EH (cell line): ENCODE measurements at places on chromosomes 5 and 9.

DNA sequence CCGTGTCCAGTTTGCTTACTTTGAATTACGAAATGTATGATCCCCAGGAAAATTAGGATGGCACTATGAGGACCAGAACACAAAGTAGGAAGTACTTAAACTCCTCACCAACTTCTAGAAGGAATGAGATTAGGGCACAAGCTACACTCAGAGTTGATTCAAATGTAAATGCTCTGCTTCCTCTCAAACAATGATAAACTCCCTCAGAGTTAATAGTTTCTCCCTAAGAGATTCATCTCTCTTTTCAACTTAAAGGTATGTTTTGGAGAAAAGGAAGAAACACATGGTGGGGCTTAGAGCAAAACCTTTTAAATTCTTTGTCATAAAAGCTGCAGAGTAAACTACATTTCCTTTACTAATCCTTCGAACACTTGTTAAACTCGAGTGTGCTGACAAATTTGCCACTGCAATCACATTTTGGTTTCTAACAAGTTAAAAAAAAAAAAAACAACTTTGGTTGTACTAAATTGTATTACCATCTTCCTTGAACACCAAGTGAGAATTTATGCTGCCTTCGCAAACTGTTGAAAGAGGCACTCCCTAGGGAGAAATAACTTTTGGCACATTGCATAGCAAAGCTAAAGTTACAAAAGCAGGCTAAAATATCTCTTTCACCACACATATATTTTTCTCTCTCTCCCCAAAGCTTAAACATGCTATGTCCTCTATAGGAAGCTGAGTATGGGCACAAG lies 66.6 kb downstream of the DENND1A start:
- no peak for DNase-seq

DNA sequence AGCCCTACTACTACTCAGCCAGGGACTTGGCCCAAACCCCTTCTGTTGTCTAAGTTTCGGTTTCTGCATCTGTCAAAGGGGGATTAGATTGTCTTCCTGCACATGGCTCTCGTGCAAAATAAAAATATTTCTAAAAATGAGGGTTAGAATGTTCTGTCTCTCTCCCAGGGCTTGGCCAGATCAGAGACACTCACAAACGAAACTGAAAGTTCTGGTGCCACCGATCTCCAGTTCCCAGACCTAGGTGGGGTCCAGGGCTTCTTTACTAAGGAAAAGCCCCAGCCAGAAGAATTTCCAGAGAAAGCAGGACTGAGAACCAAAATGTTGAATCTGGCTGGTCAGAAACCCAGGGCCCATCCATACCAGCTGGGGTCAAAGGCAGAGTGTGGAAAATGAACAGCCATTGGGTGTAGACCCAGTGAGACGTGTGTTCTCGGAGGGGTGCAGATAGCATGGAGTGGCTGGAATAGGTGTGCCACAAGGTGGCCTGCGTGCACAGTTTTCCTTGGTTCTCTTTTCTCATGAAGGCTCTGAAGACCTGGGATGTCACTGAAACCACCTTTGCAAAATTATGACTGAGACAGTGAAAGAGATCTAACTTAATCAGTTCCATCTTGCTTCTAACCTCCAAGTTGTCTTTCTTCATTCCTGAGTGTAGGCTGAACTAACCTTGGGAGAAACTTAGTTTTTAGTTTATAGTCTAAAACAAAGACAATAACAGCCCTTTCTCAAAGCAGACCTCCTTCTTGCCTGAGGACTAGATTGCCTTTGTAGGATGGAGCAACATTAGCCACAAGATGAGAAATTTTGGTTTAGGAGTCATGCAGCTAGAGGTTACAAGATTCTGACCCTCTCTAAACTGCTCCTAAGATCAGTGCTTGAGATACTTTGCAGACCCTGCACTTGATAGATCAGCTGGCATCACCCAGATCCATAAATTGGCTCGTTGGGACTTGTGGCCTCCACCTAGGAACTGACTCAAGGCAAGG lies 2.3 kb upstream of the SLC23A1 start:
- DNase-seq: peak; percentile 34

DNA sequence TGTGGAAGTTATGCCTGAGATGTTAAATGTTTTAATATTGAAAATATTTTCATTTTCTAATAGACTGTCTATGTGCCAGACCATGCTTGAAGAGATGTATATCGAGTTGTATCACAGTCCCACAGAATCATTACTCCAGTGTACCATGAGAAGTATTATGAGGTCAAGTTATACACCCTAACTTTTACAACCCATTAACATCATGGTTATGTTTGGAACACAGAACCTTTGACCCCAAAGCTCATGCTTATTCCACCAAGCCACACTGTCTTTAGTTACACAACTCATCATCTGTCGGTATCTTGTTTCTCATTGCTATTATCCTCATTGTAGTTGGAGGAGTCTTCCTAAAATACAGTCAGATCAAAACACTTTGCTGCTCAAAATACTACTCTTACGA lies 248.0 kb downstream of the KCTD16 start:
- DNase-seq: no peak

- peak; percentile 50 for DNase-seq
These were observed 187.8 kb downstream of the NXNL2 start for GRCh38 chr9:88722753-88723152.

DNA sequence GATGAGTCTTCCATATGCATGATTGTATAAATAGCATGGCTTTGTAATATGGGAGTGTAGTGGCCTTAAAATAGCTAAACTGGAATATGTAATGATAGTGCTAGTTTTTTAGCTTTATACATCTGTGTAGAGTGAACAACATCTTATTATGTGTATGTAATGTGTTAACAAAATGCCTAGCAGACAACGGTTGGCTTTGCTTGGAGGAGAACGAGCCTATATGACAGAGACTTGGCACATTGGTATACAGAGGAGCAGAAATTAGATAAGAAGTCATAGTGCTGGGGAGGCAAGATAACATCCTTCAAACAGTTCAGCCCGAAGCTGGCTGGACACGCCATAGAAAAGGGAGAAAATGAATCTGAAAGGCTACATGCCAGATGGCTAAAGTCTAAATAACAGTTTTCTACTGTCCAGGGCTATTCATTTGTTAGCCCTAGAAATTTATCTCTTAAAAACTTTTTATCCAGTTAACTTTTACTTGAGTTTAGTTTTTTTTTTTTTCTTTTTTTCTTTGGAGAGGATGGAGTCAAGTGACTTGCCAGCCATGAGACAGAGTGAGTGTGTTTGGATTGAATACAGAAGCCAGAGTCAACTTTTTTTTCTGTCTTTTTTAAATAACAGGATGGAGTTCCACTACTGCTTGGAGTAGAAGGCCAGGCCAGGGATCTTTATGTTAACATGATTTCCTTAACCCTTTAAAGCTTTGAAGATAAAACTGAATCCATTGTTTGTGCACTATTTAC lies 214.4 kb upstream of the ACTBL2 start:
- no peak for DNase-seq

DNA sequence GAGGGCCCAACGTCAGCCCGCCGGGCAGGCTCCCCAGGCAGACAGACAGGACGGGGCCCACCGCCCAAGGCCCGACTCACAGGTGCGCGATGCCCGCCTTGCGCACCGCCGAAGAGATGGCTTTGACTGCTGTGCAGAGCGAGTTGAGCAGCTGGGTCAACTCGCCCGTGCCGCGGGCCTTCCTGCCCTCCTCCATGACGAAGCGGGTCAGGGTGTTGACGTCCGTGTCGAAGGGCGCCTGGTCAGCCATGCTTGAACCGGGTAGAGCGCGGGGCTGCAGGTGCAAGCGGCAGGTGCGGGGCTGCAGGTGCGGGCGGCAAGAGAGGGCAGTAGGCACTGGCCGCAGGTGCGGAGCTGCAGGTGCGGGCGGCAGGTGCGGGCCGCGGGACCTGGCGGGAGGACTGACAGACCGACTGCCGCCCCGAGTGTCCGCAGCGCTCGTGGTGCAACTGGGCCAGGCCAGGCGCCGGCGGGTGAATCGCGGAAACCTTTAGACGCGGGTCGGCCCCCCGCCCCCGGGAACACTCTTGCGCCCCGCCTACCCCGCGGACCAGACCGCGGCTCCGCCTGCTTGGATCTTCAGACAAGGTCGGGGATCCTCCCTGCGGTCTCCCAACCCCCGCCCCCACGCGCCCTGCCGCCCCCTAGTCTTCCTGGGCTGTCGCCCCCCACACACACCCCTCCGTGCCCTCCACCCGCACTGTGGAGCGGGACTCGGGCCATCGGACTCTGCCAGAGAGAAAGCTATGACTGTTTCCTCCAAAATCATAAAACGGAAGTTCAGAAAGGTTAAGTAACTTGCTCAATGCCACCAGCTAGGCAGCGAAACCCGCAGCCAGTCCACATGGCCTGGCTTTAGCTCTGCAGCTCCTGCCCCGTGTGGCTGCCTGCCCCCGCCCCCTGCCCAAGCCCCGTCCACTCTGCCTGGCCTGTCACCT lies at the start of gene FBP1:
Gene FBP1, minus strand, starts transcription at position 458 of the 938 bp plus-strand sequence. Its CDS starts 208 bp downstream, at position 250.
- peak; percentile 23 for DNase-seq

GRCh38 chr5:137502632-137503031 lies 3.5 kb upstream of the SPOCK1 start:
- DNase-seq: no peak

- DNase-seq: no peak
These were observed 15.6 kb downstream of the PRDM6 start for GRCh38 chr5:123104607-123105006.

DNA sequence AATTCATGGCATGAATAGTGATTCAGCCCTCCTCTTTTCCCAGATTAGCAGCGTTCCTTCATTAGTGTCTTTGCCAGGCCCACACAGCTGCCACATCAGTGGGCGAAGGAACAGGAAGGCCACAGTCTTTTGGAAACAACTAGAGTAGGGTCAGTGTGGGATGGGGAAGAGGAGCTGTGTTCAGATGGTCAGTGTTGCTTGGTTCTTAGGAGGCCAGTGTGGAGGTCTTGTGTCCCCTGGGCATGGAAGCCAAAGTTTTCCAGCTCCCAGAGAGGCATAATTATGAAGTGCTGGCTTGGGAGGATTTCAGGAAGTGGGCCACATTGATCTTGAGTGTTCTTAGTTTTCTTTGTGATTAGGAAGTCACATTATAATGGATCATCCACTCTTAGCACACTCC lies 269.6 kb downstream of the PSAT1 start:
- DNase-seq: peak; percentile 17

GRCh38 chr5:84285641-84286637 lies 98.7 kb downstream of the EDIL3 start:
- no peak for DNase-seq

DNA sequence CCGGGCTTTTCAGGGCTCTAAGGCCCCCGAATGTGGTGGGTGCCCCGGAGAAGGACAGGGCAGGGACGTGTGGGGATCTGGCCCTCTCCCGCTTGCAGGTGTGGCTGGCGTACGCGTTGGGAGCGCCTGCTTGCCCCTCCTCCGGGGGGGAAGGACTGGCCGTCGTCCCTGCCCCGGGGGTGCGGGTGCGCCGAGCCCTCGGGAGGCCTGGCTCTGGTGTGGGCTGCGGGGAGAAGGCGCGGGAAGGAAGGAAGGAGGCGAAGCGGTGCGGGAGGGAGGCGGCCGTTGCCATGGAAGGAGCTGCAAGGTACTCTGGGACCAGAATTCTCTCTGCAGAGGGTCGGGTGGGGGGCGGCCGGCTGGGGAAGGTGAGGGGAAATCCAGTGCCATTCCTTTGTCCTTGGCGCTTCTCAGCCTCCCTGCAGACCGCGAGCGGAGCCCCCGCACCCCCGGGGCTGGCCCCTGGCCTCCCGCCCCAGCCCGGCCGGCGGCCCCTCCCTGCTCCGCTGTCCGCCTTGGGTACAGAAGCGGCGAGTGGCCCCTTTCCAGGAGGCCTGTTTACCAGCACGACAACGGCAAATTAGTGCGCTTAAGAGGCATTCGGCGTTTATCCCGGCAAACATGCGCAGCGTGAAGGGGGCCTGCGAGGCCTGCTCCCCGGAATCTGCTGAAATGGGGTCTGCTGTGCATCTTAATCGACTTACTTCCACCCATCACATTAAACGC lies 67.1 kb upstream of the UNC5A start:
- DNase-seq: no peak

DNA sequence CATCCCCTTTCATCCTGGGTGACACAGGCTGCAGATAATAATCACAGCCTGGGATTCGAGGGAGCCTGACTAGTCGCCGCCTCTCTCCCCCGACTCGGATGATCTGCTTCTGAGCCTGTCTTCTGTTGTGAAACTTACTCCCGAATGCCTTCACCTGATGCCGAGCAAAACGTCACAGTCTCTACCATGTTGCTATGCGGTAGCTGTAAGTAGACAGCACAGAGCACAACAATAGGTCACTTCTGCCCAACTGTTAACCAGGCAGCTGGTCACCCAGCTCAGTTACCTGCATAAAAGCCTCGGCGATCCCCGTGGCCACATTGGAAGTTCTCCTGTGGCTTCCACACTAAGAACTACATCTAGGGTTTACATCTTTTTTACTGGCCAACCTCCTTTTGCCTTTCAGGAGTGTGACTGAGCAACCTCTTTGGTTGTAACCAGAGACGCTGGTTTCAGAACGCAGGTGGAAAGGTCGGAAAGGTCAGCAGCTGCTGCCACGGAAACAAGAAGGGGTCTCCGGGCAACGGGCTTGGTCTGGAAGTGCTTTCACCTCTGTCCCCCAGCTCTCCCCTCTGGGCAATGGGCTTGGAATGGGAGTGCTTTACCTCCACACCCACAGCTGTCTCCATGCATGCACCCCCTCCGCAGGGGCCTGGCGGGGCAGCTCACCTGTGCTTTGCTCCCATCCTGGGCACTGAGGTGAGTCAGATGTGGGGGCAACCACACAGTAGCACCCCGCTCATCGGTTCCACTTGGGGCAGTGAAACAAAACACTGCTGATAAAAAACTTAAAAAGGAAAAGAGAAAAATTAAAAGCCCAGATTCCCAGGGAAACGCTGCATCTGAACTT lies 7.6 kb upstream of the PPP1R26 start:
- no peak for DNase-seq

- no peak for DNase-seq
These were observed 37.0 kb downstream of the PRUNE2 start for GRCh38 chr9:76868897-76869296.

DNA sequence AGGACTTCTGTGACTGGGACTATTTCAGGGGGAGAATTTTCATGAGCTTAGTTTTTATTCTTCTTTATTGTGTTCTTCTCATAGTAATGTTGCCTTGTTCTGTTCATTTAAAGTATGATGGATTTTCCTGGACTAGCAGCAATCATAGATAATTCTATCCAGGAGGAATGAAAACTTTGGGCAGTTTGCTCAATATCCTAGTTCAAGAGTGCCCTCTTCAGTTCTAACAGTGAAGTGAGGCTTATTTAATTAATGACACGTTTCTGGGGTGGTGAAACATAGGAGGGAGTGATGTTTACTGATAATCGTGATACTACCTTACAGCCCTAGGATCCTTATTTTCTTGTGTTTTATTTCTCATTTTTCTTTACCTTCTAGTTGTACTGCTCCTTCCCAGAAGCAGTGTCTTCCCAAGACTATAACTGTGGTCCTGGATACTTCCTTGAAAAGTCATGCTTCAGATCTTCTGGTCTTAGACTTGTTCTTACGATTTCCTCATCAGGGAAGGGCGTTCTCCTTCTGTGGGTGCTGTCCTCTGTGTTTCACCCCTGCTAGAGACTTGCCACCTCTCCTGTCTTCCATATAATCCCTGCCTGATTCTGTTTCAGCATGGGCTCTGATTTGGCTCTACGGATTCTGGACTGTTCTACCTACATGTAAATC lies 57.4 kb downstream of the CFAP95 start:
- peak; percentile 65 for DNase-seq

DNA sequence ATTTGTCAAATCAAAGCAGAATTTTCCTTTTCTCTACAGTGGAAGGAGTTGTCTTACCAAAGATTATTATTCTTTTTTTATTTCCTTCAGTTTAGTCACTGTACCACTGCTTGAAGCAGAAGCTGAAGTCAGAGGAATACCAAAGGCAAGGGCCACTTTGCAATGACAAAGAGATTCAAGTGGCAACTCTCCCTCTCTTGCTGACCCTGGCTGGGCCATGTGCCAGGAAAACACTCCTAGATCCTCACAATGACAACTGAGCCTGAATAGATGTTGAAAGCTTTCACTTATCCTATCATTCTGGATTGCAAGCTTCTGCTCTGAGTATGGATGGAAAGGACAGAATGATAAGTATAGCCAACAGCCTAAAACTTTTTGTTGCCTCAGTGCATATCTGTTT lies 618.3 kb downstream of the NR2F1-AS1 start:
- no peak for DNase-seq
